MV-4-11 (cell line): ENCODE measurements at places on chromosomes 1 and 21.

GRCh38 chr1:15701784-15702183, 17.7 kb downstream of the PLEKHM2 start:
- no peak for DNase-seq

- DNase-seq: no peak
Observed at GRCh38 chr1:225509770-225510169, 81.9 kb upstream of the LBR start.

DNA sequence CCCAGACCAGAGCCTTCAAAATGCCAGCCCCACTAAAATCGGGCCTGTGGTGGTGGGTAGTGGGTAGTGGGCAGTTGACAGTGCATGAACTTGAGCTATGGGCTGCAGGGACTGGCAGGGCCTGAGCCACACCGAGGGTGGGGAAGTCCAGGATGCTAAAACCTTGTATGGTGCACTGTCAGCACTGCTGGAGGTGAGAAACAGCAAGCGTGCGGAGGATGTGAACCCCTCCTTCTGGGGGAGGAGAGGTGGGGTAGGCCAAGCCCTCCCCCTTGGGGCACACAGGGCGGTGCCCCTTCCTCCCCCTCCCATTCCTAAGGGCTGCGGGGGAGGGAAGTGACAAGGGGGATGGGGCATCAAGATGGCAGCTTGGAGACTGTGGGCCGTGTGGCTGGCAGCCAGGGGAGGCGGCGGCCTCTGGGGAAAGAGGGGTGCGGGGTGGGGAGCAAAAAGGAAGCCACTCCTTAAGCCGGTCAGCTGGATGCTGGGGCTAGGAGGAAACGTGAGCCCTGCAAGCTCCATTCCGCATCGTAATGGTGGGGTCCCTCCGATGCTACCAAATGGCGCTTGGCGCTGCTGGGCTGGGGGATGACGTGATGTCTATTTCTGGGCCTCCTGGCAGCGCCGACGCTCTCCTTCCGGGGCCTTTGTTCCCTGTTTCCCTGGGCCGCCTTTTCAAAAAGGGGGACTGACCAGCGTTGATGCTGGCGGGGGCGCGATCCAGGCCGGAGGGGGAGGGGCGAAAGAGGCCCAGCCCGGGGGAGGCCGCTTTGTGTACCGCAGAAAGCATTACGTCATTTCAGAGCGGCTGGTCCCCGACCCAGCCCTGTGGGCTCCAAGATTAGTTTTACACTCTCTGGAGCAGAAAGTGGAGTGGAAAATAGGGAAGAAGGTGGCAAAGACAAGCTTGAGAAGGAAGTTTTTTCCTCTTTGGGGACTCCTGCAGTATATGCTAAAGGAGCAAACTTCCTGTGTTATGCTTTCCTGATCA, 809 bp downstream of the SYT11 start:
- DNase-seq: peak; percentile 60

DNA sequence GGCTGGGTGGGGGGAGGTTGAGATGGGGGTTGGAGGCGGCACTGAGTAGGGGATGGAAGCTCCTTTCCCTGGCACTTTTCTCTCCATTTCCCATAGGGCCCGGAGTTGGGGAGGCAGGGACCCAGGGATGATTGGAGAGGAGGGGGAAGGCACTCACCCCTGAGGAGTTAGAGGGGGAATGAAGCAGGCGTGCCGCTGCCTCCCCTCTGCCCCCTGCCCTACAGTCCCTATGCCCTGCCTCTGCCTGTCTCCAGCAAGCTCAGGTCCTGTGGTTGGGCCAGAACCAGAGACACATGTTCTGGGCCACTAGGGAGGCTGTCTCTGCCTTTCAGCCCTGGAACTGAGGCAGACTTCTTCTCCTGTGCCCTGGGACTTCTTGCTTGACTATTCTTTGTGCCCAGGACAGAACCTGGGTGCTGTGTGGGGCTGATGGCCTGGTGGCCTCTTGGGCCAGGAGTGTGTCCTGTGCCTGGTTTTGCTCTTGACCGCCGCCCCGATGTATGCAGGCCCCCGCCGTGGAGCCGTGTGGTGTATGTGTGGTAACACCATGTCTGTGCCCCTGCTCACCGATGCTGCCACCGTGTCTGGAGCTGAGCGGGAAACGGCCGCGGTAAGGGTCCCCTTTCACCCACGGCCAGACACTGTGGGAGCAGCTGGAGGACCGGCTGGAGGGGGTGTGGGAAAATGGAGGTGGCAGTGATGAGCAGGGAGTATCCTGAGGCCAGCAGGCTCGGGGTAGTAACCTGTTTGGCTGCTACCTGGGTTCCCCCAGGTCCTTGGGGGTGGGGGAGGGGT, 1.4 kb downstream of the LYPLA2 start:
- no peak for DNase-seq

- no peak for DNase-seq
Observed at GRCh38 chr1:41806472-41807155, 112.1 kb downstream of the HIVEP3 start.

GRCh38 chr1:19432943-19433718, 52.2 kb downstream of the CAPZB start:
- DNase-seq: no peak

GRCh38 chr1:159184201-159184600, 12.8 kb downstream of the CADM3 start:
- no peak for DNase-seq

DNA sequence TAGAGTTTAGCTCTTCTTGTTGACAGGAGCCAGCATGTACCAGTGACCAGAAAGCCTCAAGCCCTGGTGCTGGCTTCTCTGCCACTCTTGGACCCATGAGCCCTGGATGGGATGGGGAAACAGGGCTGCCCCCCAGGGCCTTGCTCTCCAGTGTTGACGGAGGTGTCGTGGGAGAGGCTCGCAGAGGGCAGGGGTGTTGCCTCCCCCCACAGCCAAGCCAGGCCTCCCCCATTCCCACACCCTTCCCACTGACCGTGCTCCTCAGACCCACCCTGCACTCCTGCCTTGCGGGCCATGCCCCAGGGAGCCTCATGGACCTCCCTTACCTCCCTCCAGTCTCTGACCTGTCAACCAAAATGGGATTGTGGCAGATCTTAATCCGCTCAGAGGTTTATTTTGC, 123.8 kb upstream of the COL6A1 start:
- DNase-seq: no peak

GRCh38 chr1:64403331-64403730, 66.6 kb upstream of the CACHD1 start:
- DNase-seq: no peak

- no peak for DNase-seq
Observed at GRCh38 chr1:1098681-1099421, 17.0 kb downstream of the C1orf159 start.

DNA sequence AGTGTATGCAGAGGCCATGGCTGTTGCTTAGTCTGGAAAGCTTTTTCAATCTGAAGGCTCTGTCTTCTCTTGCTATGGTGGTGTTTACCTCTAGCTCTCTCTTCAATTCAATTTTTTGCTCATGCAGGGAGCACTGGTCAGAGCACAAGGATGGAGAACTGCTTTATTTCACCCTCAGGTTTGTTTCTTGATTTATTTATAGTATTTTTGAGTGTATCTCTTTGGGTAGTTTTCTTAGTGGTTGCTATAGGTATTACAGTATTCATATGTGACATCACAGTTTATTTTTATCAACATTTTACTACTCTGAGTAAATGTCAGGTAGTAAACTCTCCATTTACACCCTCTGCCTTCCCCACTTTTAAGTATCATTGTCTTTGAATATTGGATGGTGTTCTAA, 147.9 kb downstream of the RASAL2 start:
- DNase-seq: no peak
